ENCODE measurements at places on chromosomes 11 and 22.

DNA sequence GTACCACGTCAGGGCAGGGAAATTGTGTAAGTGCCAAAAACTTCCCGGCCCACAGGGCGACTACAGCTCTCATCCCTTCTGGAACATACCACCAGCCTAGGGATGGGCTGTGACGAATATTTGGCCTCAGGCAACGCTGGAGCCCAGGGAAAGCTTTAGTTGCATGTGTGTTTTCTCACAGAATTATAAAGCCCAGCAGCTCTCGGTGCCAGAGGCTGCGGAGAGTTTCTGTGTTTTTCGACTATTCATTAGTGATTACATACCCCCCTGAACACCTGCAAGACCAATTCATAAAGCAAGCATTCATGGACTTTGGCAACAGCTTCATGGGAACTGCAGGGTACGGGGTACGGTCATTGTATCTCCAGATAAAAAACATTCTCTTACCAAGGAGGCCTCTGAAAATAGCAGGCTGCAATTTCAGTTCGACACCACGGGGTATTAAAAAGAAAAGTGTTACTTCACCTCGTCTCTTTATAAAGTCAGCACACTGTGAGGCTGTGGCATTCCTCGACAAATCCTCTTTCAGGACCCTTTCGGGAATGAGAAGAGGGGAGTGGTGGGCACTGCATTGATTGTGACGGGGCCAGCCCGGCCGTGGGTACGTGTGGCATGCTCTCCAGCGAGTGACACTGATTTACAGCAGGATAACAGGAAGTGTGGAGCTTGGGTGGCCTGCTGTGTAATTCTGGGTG lies 243.6 kb upstream of the SORL1-AS1 start:
- DNase-seq, result no peak

DNA sequence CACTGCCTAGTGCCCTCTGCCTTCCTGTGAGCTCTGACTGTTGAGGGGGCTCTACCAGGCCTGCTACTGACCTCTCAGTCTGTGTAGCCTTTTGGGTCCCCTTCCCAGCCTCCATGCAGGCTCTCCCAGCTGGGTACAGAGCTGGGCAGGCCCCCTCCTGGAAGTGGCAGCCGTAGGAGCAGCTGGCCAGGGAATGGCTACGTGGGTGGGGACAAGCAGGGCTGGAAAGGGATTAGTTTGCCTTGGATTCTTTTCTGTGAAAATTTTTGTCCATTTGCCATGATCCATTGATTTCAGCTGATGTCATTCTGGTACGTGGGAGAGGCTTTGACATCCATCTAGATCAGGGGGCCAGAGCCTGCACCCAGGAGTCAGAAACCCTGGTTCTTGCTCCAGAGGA lies 23.9 kb upstream of the NECTIN1 start:
- DNase-seq, result no peak

- no peak for DNase-seq
Measured at GRCh38 chr11:116595305-116595880, 177.4 kb downstream of the BUD13 start.

DNA sequence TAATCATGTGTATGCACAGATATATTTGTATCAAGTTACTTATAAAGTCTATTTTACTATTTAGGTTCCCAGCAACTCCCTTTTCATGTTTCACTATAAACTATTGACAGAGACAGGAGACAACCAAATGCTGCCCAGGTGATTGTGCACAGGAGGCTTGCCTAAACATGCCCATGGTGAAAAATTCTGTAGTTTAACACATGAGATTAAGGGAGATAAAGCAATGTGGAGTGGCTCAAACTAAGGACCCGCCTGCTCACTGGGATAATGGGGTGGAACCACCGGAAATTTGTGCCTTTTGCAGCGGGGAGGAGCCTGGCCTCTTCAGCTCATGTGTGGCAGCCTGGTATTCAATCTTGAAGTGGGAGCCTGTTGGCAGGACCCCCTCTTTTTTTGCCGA lies 459.5 kb upstream of the CNTN5 start:
- DNase-seq, result no peak

DNA sequence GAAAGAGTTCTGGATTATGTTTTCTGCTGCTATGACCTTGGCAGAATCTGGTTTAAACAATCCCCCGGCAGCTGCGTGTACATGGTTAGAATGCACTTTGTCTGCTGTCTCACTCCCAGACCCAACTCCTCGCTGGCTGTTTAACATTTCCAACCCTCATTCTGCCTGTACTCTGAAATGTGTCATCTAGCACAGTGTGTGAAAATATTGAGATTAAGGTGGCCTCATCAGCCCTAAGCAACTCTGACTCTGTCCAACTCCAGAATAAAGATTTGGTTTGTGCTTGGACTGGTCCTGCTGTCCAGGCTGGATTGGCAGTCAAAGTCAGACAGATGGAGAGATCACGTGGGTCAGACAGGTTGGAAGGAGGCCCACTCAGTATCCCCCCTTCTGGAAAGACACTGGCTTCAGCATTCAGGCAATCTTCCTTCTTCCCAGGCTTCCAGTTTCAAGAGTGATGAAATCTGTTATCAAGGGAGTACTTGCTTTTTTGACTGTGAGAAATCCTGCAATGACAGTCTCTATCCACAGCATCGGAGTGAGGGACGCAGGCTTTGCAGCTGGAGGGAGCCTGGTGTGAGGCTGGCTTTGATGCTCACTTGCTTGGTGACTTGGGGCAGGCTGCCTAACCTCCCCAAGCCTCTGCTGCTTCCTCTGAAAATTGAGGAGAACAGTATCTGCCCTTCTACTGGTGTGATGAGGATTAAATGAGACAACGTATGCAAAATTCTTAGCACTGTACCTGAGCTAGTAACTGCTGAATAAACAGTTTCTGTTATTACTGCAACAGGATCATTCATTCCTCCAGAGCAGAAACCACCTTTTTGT lies 29.8 kb downstream of the ABTB2 start:
- no peak for DNase-seq

DNA sequence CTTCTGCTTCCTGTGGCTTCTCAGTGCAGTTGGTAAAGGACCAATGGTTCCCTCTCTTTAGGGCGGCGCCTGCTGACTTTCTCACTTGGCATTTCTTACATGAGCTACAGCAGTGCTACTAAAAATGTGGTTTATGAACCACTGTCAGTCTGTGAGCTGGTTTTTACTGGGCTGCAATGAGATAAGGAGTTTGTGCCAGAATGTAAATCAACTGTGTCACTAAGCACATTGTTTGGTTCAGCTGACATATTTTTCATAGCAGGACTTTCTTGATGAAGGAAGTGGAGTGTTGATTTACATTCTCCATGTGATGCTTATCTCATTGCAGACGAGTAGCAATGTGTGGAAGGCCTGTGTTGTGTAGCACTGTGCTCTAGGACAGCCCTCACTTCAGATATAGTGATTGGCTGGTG lies 463.3 kb downstream of the SOX6 start:
- no peak for DNase-seq

GRCh38 chr11:130480186-130480585 lies 31.7 kb downstream of the ADAMTS15 start:
- no peak for DNase-seq

GRCh38 chr22:38760477-38761201 lies 4.8 kb upstream of the SUN2 start:
- DNase-seq, result no peak

GRCh38 chr11:18369398-18369797 lies 25.0 kb upstream of the LDHA start:
- no peak for DNase-seq

DNA sequence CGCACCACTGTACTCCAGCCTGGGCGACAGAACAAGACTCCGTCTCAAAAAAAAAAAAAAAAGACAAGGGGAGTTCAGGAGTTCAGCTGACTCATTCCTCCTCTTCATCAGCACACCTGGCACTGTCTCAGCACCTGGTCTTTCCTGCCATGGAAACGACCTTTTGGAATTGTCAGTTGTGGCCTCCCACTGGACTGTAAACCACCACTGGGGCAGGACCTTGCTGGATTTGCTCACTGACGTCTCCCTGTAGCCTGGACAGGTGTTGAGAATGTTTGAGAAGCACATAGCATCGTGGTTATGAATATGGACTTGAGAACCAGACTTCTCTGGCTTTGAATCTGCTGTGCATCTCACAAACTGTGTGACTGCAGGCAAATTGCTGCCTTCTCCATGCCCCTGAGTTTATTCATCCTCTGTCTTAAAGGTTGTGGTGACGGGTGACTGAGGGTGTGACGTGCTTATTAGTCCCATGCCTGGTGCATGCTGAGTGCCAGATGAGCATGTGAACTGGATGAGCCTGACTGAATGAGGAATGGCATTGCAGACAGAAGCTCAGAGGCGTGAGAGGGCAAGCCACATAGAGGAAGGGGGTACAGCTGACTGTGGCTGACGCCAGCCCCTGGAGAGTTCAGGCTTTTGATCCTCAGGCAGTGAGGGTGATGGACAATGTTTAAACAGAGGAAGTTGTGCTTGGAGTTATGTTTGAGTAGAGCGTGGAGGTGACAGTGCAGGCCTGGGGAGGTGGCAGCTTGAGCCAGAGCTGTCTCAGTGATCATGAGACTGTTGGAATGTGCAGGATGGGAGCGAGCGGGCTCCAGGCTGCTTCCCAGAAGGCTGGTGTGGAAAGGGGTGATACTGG lies 12.7 kb downstream of the TOM1 start:
- DNase-seq, result no peak

DNA sequence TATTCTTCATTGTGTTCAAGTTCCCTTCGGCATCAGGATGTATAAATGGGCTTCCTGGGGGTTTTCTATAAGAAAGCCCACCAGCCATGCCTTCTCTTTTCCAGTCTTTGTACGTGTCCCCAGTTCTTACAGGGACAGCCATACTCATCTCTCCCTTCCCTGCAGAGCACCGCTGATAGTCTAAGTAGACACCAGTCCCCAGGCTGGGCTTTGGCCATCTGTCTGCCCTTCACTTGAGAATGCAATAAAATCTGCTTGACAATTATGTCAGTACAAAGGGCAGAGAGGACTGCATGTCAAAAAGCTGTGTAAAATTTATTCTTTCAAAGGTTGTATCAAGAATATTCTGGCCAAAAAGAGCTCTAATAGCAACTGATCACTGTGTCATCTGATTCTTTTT lies 27.3 kb downstream of the NTM start:
- DNase-seq, result no peak

- DNase-seq, result no peak
Measured at GRCh38 chr11:130779943-130780342, 136.3 kb downstream of the SNX19 start.

DNA sequence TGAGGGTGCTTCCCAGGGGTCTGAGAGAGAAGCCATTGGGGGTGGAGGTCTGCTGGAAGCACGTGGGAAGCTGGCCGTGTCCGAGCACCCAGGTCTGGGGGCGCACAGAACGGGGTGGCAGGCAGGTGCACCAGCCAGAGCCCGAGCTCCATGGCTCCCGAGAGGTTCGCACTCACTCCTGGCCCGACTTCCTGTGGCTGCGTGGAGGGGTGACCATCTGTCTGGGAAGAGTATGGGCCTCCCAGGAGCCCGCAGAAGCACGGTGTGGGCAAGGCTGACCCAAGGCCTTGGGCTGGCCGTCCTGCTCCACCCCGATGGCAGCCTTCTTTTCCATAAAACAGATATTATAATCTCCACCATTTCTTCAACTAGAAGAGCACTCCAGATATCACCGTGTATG lies 256.0 kb upstream of the B3GAT1 start:
- DNase-seq, result no peak

DNA sequence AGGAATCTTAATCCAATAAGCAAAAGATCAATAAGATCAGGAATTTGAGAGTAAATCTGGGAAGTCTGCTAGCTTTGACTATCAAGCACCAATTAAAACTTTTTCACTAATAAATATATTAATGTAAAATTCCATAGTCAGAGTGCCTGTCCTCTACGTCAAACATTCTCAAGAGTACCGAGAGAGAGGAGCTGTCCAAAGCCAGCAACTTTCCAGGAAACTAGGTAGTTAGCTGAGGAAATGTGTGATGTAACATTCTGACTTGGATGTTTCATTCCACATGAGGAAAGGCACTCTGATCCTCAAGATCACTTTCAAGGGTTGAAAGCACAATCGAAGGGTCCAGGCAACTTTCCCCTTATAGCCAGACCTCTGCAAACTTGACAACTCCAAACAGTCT lies 113.2 kb downstream of the STK33 start:
- DNase-seq, result no peak

GRCh38 chr11:66845876-66846212 lies 2.6 kb downstream of the RCE1 start:
- no peak for DNase-seq

- DNase-seq, result no peak
Measured at GRCh38 chr11:62689421-62690183, at the start of gene LRRN4CL. TSS of gene LRRN4CL (minus strand) at chr11:62689530. CDS start at chr11:62688508, 1,022 bp downstream.

- no peak for DNase-seq
Measured at GRCh38 chr11:69525516-69526452, 44.3 kb downstream of the LINC01488 start.

GRCh38 chr22:37166675-37167066 lies 17.0 kb upstream of the IL2RB start:
- peak; percentile 61 for DNase-seq

GRCh38 chr11:62273284-62273683 lies 3.3 kb downstream of the SCGB2A2 start:
- DNase-seq, result no peak

DNA sequence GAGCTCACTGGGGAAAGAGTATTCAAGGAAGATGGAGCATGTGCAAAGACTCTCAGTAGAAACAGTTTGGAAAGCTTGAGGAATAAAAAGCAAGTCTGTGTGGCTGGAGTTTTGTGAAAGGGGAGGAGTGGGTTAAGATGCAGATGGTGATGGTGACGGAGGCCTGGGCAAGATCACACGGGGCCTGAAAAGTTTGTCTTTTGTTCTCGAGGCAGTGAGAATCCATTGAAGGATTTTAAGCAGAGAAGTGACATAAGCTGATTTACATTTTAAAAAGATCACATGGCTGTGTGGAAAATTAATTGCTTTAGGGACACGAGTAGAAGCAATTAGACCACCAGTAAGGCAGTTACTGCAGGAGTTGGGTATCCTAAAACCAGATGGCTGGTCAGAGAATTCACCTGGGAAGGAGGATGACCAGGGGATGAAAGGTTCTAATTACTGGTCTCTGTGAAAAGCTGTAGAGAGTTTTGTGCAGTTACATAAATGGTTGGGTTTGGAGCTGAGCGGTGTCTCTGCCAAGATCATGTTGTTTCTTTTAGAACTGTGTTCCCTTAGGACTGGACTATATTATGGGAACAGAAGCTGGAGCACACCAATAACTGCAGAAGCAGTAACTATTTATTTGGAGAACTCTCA lies 7.1 kb downstream of the RRP8 start:
- no peak for DNase-seq

DNA sequence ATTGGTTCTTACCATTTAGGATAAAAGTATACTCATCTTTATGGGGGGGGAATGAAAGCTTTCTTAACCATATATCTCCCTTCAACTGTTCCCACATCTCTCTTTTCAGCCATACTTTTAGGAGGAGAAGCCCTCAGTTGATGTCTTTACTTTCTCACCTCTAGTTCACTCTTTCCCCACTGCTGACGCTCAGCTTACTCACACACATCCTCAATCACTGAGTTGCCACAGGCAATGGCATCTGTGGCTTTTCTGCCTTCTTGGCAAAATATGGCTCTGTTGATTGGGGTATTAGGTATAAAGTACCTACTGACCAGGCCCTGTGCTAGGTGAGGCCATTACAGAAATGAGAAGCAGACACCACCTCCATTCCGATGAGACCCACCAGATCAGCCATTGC lies 12.2 kb upstream of the AP1B1 start:
- no peak for DNase-seq
